Stimulated activated CD4-positive, alpha-beta T cell treated with anti-CD3 and anti-CD28 coated beads, TNF-alpha, amount 100 ng/mL, for 4 hours (primary cell): ENCODE measurements at places on chromosomes 6 and 20.

DNA sequence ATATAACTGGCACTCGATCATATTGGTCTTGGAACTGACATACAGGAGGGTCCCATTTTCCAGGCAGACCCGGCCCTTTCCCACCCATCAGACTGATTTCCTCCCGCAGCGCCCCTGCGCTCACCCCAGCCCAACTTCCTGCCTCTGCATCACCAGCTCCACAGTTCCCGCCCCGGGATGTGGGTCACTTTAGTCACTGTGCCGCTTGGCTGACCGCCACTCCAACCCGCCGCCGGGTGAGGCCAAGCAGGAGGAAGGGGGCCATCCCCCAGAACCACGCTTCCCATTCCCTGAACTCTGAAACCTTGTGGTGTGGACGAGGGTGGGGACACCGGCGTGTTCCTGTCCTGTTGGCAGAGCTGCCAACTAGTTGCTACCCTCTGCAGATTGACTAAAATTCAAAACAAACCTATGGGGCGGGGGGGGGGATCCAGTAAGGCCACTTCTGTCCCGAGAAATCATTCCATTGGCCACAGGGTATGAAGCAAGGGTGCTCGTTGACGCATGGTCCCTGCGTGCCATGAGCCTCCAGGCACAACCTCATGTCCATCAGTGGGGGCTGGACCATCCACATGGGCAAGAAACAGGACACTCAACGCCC lies 12.3 kb downstream of the TGM2 start:
- no peak for DNase-seq

DNA sequence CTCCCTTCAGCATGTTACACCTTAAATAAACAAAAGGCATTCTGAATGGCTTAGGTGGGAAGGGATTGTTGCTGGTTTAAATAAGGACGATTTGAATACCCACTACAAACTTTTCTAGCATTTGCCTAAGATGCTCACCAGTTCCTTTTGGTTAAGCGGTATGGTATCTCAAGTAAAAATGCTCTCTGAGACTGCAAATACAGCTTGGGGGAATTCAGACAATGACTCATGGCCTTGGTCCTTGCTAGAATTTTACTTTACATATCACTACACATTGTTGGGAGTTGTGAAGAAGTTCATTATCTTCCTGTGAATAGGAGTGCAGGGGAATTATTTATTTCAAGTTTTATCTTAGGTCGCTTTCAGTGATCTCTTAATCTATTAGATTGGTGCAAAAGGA lies 670.7 kb downstream of the UTRN start:
- no peak for DNase-seq

GRCh38 chr6:170271771-170272314 lies 19.0 kb downstream of the DLL1 start:
- peak; percentile 52 for DNase-seq

GRCh38 chr6:113246186-113246585 lies 611.0 kb upstream of the MARCKS start:
- no peak for DNase-seq

DNA sequence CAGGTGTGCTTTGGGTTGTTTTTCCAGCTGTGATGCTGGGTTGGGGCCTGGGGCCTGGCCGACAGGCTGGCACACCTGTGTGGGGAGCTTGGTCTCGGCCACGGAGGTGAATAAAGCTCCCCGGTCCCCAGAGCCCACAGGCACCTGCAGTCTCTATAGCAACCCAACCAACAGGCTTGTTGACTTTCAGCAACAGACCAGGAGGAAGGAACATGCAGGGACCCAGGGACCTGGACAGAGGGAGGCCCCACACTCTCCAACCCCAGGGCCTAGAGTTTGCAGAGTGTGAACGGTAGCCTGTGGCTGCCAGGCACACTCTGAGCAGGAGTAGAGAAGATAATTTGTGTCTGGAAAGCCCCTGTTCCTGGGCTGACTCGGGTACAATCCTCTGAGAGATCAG lies 14.6 kb upstream of the SYNJ2 start:
- no peak for DNase-seq

DNA sequence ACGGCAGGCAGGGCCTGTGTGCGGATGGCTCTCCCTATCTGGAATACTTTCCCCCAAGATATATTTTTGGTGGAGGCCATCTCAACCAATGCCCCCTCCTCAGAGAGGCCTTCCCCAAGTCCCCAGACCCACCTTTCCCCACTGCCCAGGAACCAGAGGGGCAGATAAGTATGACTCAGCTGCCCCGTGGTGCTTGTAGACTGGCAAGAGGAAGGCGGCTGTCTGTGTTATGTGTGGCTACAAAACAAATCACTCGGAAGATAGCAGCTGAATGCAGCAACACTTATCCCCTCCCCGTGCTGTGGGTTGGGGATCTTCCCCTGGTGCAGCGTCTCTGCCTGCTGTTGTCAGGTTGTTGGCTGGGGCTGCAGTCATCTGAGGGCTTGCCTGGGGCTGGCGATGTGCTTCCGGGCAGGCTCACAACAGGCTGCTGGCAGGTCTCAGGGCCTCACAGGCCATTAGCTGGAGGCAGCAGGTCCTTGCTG lies 7.1 kb downstream of the NPEPL1 start:
- DNase-seq, result no peak

- no peak for DNase-seq
Observed at GRCh38 chr20:43837856-43838702, 76.6 kb upstream of the TOX2 start.

DNA sequence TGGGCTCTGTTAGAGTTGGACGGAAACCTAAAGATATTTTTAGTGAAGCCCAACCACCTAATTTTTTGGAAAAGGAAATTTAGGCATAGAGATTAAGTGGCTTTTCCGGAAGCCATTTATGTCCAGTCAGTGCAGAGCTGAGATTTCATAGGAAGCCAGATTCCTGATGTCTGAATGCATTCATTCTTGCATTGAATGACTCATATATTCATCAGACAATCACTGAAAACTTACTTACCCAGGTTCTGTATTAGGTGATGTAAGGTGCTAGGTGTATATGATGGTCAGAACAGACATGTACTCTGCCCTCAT lies 4.1 kb downstream of the SH3BGRL2 start:
- DNase-seq, result no peak

GRCh38 chr20:32278199-32278643 lies 770 bp downstream of the KIF3B start:
- DNase-seq, result no peak

DNA sequence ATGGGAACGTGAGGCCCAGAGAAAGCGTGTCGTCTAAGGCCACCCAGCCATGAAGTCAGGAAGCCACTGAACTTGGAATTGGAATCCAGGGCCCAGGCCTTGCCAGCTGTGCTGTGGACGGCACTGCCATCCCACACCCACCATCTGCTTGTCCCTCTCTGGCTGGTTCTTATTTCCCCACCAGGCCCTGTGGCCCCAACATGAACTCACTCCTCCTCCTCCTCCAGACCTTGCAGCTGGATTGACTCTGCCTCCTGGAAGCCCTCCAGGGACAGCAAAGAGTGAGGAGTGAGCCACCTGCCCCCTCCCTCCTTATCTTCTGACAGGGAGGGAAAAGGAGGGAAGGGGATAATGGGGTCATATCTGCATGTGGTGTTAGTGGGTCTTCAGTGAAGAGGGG lies 16.0 kb upstream of the IP6K3 start:
- DNase-seq, result no peak

DNA sequence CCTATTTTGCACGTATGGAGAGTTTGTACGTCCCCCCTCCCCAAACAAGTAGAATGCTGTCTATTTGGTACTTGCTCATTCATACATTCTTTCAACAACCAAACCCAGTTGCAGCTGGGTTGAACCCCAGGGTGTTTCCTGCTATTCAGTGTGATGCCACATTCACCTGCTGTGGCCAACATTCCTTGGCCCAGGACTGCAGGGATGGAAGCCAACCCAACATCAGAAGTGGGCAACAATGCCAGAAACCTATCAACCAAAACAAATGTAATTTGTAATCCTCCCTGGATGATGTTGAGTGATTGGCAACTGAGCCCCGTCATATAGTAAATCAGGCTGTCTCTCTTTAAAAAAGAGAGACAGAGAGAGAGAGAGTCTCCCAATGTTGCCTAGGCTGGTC lies 8.9 kb downstream of the NT5E start:
- DNase-seq, result no peak

DNA sequence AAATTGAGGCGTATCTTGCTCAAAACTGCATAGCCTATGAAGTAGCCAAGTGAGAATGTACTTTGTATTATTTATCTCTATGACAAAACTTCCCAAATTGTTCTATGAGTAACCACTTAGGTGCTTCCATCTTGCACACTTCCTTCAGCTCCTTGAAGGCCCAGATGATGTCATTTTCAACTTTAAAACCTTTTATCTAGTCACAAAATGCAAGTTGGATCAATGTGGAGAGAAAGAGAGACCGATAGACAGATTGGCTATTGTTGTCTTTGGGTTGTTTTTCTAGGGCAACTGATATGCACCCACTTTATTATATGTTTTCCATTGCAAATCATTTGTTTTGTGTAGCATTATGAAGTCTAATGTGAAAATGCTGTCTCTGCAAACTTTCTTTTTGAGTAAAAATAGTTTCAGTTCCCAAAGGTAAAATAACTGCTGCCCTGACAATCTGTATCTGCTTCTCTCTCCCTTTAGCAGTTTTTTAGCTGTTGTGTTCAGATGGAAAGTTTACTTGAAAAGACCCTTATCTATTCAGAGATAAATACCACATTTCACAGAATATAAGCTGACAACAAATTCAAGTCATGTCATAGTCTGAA lies 73.7 kb upstream of the CITED2 start:
- DNase-seq, result no peak

- no peak for DNase-seq
Observed at GRCh38 chr6:21791581-21791980, 198.0 kb downstream of the SOX4 start.

DNA sequence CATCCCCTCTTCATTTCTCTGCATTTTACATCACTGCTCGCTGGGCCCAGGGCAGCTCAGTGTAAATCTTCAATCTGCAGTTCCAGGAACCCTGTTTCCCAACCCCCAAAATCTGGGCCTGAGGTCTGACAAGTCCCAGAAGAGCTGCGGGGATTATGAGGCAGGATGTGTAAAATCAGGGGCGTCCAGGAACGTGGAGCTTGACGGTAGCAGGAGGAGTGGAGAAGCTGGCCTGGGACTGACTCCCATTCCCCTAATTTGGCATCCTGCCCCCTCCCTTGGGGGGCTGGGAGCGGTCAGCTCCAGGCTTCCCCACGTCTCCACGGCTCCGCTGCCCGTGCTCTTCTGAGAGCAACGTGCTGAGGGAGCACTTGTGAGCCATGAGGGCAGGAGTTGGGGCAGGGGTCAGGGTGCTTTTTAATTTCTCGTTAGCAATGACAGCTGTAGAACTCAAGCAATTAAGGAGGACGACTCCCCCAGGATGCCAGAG lies 23.4 kb upstream of the VEGFA start:
- no peak for DNase-seq

DNA sequence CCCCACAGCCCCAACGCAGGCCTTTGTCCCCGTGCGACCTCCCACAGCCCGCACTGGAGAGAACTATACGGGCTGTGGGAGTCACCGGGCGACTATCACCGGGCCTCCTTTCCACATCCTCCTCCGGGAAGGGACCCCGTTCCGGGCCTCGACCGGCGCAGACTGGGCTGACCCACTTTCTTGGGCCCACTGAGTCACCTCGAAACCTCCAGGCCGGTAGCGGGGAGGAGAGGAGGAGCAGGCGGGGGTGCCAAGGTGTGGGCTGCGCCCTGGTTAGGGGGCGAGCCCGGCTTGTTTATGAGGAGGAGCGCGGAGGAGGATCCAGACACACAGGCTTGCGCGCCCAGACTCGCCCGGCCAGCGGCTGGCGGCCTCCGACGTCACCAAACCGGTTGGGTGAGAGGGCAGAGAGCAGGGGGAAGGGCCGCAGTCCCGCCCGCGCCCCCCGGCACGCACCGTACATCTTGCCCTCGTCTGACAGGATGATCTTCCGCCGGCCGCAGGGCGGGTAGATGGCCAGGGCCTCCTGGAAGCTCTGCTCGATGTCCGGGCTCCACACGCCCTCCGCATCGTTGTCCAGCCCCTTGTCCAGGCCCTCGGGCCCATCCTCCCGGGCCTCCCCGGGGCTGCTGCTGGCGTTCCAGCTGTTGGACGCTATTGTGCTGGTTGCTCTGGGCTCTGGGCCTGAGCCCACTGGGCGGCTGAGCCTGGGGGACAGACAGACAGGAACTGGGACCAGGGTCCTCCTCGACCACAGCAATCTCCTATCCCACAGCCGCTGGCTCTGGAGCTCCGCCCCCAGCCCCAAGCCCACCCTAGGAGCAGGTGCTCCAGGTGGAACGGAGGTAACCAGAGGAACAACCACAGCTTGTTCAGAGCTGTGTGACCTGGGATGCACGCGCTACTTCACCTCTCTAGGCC lies 10.6 kb downstream of the TEAD3 start:
- DNase-seq, result no peak

DNA sequence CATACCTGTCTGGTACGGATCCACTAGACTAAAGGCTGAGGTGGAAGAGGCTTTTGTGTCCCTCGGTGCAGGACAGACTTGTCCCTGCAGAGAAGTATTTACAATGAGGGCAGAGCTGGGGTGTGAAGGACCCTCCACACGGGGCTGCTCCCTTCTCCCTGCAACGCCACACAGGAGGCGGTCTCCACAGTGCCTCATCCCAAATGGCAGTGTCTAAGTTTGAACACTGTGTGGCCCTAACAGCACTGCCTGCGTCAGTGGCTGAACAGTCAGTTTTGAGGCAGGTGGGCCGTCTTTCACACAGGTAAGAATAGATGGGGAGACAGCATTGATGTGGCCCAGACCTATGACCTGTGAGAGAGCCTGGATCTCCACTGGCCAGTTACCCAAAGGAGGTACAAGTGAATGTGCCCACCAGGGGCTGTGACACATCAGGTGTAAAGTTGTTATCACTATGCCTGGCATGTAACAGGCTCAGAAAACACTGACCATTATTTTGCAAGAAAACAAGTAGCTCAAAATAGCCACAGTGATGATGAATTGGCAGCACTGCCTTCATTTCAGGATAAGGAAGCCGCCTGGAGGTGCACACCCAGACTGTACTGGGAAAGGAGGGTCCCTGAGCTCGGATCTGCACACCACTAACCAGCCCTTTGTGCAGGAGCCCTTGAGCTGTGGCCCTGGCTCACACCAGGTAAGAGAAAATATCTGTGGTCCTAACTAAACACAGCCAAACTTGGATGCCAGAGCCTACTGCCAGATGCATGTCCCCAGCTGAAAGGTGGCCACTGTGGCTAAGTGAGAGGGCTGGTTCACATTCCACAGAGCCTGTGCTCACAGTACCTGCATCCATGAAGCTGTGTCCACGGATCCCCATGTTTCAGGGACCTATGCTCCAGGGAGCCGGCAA lies 246.7 kb downstream of the DLL1 start:
- DNase-seq, result no peak

- DNase-seq, result no peak
Observed at GRCh38 chr20:46364670-46365486, 41.5 kb downstream of the ELMO2 start.

DNA sequence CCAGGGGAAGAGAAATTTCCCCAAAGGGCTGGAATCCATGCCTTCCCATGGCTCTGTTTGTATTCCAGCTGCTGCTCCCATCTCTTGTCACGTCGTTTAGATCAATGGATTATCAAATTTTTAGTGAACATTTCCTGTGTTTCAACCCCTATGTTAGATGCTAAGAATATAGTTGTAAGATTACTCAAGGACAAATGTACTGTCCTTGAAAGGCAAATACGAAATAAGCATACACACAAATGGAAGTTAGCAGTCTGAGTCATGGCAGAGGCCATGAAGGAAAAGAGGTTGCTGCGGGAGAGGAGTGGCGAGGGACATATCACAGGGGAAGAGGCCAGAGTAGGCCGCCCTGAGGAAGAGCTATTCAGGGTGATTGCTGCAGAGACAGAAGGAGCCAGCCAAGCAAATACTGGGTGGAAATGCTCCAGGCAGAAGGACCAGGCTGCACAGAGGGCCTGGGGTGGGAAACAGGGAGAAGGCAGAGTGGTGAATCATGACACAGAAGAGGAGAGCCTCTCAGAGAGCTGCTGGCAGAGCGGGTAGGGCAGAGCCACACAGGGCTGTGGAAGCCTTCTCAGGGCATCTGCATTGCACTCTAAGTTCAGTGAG lies 219.2 kb upstream of the LRFN2 start:
- DNase-seq, result no peak
